Natural killer cell treated with Interleukin-12 subunit alpha and Interleukin-12 subunit beta and Interleukin-15 and Interleukin-18, amount 100 ng/mL, for 72 hours (primary cell): ENCODE measurements at places on chromosomes 5 and 9.

GRCh38 chr5:112799661-112800060, 61.4 kb upstream of the SRP19 start:
- H3K27ac ChIP-seq: peak overlapping the region; percentile 11
- H3K4me3 ChIP-seq: no peak overlapping the region
- peaks cover 15% of the 10 kb centered on the region for H3K36me3 ChIP-seq
- DNase-seq: no peak
- H3K27me3 ChIP-seq: no peaks in the 10 kb centered on the region

DNA sequence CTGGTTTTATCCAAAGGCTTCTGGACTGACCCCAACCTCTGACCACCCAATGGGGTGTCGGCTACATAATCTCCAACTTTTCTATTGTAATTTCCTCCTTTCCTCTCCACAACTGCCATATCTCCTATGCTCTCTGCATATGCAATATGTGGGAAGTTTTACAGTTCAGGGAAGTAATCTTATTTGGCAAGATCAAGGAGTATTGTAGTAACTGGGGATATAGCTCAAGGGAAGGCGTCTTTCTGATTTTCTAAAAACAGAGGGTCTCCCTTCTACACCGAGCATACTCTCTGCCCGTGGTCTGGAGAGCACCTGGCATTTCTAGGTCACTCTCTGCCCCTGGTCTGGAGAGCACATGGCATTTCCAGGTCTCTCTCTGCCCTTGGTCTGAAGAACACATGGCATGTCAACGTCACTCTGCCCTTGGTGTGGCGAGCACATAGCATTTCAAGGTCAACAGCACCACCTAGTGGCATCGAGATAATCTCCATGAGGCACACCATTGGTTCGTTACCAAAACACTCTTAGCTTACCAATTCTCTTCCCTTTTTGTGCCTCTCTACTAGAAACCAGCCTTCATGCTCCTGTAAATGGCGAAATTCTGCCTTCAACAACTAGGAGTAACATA, 616.4 kb upstream of the NUDT12 start:
- no peaks in the 10 kb centered on the region for H3K27me3 ChIP-seq
- no peak for DNase-seq
- no peaks in the 10 kb centered on the region for H3K4me1 ChIP-seq
- H3K4me3 ChIP-seq: no peak overlapping the region
- H3K36me3 ChIP-seq: peaks cover 9% of the 10 kb centered on the region

- peaks cover 10% of the 10 kb centered on the region for H3K36me3 ChIP-seq
- no peaks in the 10 kb centered on the region for H3K27me3 ChIP-seq
- H3K4me1 ChIP-seq: peaks cover 47% of the 10 kb centered on the region
- no peak overlapping the region for H3K4me3 ChIP-seq
- no peak overlapping the region for H3K27ac ChIP-seq
Measured at GRCh38 chr9:136407911-136408310, 2.5 kb downstream of the ENTR1 start.

- no peaks in the 10 kb centered on the region for H3K36me3 ChIP-seq
- no peaks in the 10 kb centered on the region for H3K27me3 ChIP-seq
- no peak overlapping the region for H3K4me3 ChIP-seq
- H3K4me1 ChIP-seq: no peaks in the 10 kb centered on the region
- no peak for DNase-seq
Measured at GRCh38 chr5:160071516-160071915, 47.7 kb downstream of the PWWP2A start.

- no peaks in the 10 kb centered on the region for H3K27me3 ChIP-seq
- DNase-seq: no peak
- peaks cover under 1% of the 10 kb centered on the region for H3K36me3 ChIP-seq
- no peak overlapping the region for H3K27ac ChIP-seq
- no peak overlapping the region for H3K4me3 ChIP-seq
Measured at GRCh38 chr5:148903587-148903986, 77.2 kb downstream of the ADRB2 start.

DNA sequence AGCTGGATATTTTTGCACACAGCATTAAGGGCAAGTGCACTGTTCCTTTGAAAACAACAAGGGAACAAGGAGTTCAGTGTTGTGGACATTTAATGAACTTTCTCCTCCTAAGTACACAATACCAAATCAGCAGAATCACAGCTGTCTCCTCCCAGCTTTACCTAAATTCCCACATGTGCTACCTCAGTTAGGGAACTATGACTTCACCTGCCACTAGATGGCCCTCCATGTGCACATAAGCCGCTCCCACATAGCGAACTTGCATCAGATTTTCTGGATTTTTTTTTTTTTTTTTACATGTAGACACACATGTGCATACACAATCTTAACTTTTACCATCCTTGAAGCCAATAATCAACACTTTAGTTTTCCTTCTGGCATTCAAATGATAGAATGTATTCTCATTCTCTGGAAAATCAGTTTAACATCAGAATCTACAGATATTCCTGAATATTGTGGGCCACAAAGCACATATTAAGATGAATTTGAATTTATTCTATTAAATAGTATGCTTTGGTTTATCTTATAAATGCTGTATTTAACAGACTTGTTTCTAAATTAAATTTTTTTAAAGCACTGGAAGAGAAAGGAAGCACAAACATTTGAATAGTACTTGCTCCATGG, 123.6 kb downstream of the PALM2AKAP2 start:
- H3K27ac ChIP-seq: no peak overlapping the region
- peaks cover 13% of the 10 kb centered on the region for H3K27me3 ChIP-seq
- no peaks in the 10 kb centered on the region for H3K4me1 ChIP-seq
- no peak overlapping the region for H3K4me3 ChIP-seq
- no peaks in the 10 kb centered on the region for H3K36me3 ChIP-seq
- no peak for DNase-seq

GRCh38 chr9:128421482-128421996, 882 bp downstream of the CERCAM start:
- no peak for DNase-seq
- H3K36me3 ChIP-seq: no peaks in the 10 kb centered on the region
- peak overlapping the region; percentile 44 for H3K4me3 ChIP-seq
- no peak overlapping the region for H3K27ac ChIP-seq

DNA sequence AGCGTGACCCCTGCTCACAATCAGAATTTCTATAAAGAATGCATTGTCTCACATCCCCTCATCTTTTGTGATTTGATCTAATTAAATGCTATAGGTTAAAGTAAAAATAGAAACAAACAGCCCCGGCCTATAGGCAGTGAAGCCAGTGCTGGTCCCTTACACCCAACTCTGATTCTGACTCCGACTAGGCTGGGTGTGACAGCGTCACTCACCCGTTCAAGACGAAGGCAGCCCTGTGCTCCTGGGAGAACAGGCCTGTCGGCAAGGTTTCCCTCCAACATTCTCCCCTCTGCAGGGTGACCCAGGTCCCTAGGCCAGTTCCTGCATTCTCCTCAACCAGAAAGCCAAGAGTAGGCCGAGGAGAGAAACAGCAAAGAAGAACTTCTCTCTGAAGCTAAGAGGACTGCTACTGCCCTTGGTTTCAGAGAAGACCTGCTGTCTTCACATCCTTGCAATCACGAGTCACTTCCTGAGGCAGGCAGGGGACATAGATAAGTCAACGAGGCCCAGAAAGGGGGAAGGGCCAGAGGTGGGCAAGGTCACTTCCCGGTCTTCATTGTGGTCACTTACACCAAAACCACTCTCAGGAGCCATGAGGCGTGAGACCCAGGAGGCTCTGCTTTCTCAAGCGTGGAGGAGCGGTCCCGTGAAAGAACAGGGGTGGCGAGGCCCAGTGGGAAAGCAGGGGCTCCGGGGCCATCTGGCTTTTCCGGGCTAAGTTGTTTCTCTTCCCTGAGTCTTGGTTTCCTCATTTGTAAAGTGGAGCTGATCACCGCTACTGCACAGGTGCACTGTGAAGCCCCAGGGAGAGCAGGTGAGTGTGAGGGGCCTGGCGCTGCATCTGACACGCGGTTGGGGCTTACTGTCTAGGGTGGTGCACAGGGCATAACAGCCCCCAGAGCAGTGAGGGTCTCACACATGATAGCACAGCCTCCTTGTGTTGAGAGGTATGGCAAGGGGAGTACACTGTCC, 200.8 kb downstream of the CRB2 start:
- H3K27ac ChIP-seq: peak overlapping the region; percentile 11
- DNase-seq: no peak
- peaks cover 8% of the 10 kb centered on the region for H3K36me3 ChIP-seq
- H3K27me3 ChIP-seq: no peaks in the 10 kb centered on the region
- H3K4me1 ChIP-seq: peaks cover 13% of the 10 kb centered on the region

DNA sequence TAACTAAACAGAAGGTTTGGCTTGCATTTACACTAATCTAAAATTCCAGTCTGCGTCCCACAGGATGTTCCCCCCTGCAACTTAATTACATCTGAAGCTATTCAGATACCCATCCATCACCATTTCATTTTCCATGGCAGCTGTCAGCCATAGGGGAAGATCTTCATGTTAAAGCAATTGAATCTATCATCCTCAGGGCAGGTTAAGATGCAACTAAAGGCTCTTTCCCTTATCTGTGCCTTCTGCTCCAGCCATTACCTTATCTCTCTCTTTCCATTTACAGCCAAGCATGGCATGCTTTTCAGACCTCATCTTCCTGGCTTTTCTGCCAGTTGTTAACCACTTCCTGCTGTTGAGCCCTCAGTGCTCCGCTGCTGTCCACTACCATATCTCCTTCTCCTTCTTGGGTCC, 15.8 kb upstream of the HACD4 start:
- no peaks in the 10 kb centered on the region for H3K27me3 ChIP-seq
- H3K27ac ChIP-seq: no peak overlapping the region
- no peak for DNase-seq
- H3K4me3 ChIP-seq: no peak overlapping the region

DNA sequence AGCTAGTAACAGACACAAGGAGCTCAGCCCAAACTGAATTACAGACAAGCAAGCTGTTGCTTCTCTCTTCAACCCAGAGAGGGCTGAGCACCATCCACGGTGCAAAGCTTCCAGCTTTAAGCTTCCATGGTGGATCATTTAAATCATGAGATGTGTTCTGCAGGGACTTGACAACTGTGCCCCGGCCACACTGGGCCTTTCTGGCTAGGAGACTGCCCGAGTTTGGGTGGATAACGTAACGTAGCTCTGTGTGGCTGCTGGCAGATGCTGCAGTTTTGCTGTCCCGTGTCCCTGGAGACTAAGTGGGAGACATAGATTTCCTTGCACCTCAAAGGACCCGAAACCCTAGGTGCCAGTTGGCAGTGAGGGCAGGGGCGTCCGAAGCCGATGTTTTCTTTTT, 234.0 kb downstream of the IRX2 start:
- no peaks in the 10 kb centered on the region for H3K4me1 ChIP-seq
- H3K27ac ChIP-seq: no peak overlapping the region
- no peak for DNase-seq
- H3K36me3 ChIP-seq: no peaks in the 10 kb centered on the region
- H3K27me3 ChIP-seq: peaks cover 2% of the 10 kb centered on the region

DNA sequence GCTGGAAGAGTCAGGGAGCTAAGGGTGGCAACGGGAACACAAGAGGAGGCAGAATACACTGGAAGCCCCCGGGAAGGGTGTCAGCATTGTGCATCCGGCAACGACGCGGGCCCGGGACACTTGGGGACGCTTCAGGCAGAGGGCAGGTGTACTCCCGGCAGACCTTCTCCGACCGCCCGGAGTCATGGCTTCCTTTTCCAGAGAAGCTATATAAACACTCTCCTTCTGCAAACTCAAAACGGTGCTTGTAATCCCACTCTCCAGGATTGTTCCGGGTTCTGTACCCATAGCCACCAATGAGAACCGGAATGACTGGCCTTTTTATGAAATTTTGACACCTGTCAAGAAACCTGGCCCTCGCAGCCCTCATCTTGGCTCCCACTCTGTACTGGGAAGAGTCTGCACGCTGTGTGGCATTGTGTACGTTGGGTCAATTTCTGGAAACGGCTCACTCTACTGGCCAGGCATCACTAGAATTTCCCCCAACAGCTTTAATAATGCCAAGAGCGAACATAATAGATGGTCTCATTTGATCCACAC, 462 bp upstream of the MCC start:
- H3K27me3 ChIP-seq: peaks cover 47% of the 10 kb centered on the region
- peaks cover 13% of the 10 kb centered on the region for H3K4me1 ChIP-seq
- no peak for DNase-seq
- H3K4me3 ChIP-seq: peak overlapping the region; percentile 53

DNA sequence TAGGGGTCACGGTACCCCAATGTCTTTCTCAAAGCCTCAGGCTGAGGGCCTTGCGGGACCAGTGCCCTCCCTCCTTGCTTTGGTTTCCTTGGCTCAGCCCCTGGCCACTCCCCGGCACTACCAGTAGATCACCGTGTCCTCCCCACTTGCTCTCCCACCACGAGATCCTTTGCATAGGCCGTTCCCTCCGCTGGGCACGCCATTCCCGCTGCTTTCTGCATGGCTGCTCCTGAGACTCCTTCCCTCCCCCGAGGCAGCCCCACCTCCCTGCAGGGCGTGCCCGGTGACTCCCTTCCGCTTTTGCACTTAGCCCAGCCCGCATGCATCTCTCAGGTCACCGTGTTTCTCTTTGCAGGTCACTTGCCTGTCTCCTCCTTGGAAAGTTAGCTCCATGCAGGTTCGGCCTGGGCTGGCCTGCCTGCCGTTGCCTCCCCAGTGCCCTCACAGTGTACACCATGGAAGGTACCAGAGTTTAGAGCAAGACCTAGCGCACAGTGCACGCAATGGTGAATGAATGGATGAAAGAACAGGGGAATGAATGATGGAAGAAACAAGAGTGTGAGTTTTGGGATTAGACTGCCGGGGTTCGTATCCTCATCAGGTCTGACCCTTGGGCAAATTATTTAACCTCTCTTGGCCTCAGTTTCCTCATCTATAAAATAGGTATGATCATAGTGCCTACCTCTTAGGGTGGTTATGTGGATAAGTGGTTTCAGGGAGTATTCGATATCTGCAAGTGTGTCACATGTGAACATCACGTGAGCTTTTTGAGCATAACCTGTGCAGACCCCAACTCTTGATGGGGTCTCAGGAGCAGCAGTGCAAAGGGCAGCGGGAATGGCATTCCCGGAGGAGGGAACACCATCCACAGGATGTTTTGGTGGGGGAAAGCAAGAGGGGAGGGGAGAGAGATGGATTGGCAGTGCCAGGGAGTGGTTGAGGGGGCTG, 214.3 kb downstream of the C9orf50 start:
- peaks cover 13% of the 10 kb centered on the region for H3K4me1 ChIP-seq
- no peak overlapping the region for H3K4me3 ChIP-seq
- no peaks in the 10 kb centered on the region for H3K27me3 ChIP-seq
- peaks cover 12% of the 10 kb centered on the region for H3K36me3 ChIP-seq

DNA sequence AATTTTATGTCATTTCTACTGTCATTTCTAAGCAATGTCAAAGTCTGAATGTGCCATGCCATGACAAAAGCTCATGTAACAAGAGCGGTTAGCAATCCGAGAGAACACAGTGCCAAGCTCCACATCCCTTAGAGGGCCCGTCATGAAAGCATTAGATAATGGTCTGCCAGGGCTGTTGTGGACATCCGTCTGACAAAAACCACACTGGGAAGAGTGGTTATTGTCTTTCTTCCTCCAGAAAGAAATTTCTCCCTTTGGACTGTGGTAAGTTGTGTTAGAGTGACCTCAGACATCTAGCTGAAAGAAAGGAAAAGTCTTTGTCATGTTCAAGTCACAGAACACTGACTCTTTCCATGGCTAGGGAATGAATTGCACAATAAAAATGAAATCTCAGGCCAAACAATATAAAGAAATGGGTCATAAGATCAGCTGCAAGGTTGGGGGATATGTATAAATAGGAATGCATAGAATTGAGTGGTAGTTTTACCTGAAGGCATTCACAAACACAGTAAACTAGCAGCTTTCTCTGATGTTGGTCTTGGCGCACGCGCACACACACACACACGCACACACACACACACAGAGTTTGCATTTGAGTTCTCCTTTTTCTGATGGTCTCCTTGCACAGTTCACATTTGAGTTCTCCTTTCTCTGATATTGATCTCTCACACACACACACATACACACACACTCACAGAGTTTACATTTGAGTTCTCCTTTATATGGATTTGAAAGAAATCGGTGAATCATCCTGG, 5.3 kb downstream of the SLC1A3 start:
- no peak overlapping the region for H3K27ac ChIP-seq
- DNase-seq: no peak
- H3K27me3 ChIP-seq: peaks cover 18% of the 10 kb centered on the region
